ENCODE measurements at places on chromosomes 11 and 22.

DNA sequence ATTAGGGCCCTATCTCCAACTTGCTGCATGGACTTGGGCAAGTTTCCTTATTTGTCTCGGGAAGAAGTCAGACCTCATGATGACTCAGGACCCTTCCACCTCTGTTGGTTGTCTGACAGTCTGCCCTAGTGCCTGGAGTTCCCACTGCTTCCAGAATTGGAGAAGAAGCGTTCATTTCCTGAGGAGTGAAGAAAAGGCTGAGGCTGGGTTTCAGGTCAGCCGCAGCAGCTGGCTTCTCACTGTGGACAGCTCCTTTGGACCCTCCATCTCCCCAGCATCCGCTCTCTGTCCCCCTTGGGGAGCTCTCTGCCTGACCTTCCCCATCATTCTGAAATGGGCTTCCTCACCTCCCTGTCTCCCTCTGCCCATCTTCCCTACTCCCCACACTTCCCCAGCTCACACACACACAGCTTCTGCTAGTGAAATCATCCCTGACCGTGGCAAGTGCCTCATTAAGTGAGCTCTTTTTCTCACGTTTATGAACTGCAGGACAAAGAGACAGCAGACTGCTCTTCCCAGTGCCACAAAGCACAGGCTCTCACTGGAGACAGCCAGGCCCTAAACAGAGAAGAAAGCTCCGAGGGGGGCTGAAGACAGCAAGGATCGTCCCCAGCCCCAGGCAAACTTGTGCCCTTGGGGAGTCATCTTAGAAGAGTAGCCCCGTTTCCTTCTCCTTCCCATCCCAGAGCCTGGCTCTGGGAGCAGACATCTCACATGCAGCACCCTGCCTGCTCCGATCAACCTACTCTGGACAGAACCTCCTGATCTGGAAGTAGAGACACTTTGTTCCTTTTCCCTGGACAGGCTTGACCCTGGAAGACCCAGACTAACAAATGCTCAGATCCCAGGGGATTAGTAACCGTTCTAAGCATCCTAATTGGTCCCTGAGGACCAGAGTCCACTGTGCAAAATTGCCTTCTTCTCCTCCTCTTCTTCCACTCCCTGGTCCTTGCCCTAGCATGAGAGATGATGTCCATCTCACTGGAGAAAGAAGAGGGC lies 157.9 kb downstream of the FEZ1 start:
- no peak for DNase-seq

- DNase-seq = no peak
Observed at GRCh38 chr22:27775087-27775698, 26.4 kb downstream of the MN1 start.

- no peak for DNase-seq
Observed at GRCh38 chr11:123091506-123091905, 29.6 kb upstream of the HSPA8 start.

DNA sequence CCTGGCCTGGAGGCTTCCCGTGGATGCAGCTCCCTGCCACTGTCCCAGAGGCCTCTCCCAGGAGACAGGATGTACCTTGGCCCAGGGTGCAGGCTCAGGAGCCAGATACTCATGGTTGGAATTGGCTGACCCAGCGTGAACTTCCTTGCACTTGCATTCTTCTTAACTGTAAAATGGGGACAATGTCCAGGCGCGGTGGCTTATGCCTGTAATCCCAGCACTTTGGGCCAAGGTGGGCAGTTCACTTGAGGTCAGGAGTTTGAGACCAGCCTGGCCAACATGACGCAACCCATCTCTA lies 20.1 kb upstream of the ST3GAL4 start:
- no peak for DNase-seq

- DNase-seq = no peak
Observed at GRCh38 chr11:5136261-5136660, 1.9 kb downstream of the OR52A5 start.

DNA sequence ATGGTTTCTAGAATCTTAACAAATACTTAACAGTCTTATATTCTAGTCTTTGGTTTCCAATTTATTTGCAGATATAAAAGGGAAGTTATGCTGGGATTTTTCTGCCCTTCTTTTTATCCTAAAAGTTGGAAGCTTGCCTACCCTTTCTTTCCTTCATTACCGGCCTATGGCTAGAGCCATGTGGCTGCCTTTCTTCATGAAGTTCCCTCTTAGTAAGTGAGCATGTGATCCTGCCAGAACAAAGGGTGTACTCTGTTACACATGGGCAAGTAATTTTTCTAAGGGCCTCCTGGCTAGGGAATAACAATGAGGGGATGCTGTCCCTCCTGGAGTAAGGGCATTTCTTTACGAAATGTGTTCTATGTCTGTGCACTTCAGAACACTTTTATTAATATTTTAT lies 252.1 kb upstream of the PITPNB start:
- no peak for DNase-seq

GRCh38 chr11:11989774-11990744 lies 18.4 kb downstream of the DKK3 start:
- no peak for DNase-seq

DNA sequence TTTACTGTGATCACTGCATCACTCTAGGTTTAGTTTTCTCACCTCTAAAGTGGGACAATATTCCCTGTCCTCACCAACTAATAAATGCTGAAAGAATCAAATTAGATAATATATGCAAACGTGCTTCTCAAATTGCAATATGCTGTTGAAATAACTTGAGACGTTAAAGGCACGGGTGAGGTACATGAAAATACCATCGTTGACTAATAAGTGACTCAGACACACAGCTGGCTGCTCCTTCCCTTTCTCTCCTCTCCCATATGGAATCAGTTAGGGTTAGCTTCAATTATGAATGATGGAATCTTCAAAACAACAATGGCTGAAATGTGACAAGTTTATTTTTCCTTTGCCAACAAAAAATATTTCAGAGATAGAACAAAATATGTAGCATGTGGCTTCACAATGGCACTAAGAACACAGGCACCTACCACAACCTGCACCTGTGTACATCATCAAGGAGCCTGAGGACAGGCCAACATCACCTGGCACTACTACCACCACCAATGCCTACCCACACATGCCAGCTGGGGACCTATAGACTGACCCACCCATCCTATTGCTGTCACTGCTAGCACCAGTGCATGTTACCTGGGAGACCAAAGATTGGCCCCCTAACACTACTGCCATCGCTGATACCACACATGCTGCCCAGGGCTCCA lies 13.7 kb downstream of the GDPD4 start:
- DNase-seq = no peak

DNA sequence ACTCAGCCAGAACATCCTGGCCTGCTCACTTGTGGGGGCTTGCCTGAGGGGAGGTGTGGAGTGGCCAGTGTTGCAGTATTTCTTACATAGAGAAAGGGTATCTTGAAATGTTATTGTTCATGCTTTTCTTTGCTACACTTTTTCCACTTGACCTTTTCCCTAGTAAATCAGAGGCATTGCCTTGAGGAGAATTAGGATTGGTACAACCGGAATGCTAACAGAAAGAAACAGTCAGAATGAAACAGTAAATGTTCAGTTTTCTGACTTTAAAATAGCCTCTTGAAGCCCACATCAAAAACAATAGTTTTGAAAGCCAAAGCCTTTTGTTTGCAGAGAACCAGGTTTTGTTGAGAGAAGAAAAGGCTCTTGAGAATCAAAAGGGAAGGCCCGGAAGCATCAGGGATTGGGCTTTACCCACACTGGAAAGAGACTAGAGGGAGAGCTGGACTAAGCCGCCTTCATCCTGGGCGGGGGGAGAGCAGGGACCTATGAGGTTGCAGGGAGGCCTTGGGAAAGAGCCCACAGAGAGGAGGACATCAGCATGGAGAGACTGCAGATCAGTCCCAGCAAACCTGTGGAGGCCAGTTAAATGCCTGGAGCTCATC lies 12.4 kb downstream of the ADM start:
- no peak for DNase-seq

DNA sequence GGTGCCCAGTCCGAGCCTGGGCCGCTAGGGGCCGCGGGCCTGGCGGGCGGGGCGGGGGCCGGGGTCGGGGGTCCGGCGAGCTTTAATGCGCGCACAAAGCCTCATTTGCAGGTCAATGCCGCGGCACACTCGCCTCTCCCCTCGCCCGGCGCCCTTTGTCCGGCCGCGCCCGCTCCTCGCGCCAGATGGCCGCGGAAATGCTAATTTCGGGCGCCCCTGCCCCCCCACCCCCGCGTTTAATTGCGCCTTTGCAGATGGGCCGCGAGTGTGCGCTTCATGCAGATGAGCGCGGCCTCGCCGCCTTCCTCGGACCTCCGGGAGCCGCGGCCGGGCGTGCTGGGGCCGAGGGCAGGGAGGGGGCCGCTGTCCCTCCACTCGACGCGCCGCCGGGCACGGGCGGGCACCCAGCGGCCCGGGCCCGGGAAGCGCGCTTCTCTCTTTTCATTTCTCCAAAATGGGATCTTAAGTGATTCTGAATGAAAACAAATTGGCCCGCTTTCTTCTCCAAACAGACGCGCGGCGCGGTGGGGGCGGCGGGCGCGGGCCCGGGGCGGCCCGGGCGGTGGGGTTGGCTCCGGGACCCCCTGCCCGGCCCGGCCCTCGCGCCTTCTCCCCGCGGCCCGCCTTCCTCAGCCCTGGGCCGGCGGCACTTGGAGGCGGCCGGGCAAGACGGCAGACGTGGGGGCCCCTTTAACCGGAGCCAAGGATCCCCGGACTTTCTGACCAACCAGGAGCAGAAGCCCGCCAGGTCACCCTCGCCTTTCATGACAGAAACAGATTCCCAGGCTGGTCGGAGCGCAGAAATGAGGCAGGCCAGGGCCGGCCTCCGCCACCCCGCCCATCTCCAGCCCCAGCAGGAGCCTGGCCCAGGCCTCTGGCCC lies 22.9 kb downstream of the CDKN1C start:
- no peak for DNase-seq

- no peak for DNase-seq
Observed at GRCh38 chr22:34687116-34687515, 378.8 kb upstream of the ISX start.

- DNase-seq = no peak
Observed at GRCh38 chr11:975827-976226, 50.2 kb downstream of the AP2A2 start.

DNA sequence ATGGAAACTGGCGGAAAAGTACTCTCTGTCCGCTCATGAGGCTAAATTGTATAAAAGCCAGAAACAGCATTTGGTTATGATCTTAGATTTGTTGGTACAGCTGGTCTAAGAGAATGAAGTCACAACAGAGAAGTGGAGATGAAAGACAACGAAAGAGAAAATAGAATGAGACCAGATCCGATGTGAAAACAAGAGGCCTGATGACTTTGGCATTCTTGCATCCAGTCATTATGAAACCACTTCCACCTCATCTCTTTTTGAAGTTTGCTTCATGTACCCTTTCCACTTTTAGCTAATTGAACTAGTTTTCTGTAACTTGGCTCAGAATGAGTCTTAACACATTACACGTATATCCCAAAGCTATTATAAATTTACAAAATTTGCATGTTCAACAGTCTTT lies 1431.7 kb downstream of the LRRC4C start:
- no peak for DNase-seq

DNA sequence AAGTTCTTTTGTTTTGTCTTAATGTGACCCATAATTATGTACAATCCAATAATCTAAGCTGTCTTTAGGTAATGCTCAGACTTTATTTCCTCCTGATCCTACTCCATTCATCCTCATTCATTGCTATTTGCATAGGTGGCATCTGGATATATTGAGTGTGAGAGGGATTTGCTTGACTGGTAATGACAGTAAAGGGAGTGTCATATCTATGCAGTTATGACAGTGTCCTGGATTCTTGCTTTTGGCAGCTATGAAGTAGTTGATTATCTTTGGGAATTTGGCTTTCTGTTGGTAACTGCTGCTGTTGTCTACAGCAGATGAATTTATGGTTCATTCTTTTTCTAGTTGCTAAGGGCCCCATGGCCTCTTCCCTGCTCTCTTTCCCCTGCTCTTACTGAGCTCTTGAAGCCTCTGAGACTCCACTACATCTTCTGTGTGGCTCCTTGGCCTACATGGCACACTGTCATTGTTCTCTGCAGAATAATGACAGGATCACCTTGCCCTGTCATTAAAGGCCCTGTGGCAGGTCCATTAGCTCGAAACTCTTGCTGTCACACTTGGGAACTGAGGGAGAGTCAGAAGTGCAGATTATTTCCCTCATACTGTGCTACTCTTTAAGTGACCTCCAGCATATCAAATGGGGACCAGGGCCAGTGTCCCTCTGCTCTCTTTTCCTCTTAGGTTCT lies 20.1 kb upstream of the ACAT1 start:
- no peak for DNase-seq

- DNase-seq = no peak
Observed at GRCh38 chr11:116786966-116787365, 857 bp downstream of the ZPR1 start.

- DNase-seq = no peak
Observed at GRCh38 chr11:95831198-95831883, 41.0 kb downstream of the CEP57 start.

DNA sequence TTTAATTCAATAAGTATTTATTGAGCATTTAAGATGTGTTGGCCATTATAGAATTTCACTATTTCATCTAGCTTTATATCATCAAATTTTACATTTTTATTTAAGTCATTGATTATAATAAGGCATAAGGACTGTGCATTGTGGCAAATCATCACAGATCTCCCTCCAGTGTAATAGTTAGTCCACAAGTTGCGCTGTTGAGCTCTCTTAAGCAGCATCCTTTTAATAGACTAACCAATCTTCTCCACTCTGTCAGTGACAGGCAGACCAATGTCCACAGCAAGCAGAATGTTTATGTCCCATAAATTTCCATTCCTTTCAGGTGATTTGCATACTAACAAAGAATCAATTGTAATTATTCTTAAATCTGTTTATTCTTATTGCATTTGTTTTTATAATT lies 595.3 kb upstream of the CCDC90B start:
- DNase-seq = no peak

DNA sequence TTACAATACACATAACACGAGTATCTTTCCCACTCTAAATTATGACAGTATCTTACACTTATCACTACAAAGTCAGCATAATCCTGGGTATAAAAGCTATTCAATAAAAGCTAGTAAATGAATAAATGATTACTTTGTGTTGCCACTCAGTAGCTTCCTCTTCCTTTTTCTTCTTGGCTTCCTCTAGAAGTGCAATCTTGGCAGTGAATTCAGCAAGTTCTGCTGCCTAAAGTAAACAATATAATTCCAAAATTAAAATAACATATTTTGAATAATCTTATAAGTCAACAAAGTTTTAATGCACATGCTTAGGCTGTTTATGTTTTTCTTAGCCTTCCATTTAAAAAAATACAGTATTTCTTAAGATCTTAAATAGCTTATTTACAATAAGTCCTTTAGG lies 60.4 kb downstream of the RDX start:
- no peak for DNase-seq

DNA sequence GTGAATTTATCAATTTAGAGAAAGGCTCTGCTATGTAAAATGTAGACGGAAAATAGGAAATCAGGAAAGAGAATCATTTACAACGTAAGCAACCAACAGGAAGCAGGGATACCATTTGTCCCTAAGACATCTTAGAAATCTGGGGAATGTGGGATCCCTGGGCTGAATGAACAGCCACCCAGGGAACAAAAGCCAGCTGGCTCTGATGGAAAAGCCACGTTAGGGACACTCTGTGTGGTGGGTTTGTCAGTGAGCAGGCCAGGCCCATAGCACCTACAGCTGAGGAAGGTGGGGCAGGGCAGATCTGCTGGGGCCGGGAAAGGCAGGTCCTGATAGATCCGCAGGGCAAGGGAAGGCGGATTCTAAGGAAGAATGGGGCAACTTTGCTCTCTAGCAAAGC lies 87.1 kb upstream of the CSNK2A3 start:
- DNase-seq = no peak

Data from activated CD4-positive, alpha-beta T cell treated with anti-CD3 and anti-CD28 coated beads for 24 hours (primary cell).